Effector memory CD8-positive, alpha-beta T cell (primary cell): ENCODE measurements at places on chromosomes 5 and 9.

DNA sequence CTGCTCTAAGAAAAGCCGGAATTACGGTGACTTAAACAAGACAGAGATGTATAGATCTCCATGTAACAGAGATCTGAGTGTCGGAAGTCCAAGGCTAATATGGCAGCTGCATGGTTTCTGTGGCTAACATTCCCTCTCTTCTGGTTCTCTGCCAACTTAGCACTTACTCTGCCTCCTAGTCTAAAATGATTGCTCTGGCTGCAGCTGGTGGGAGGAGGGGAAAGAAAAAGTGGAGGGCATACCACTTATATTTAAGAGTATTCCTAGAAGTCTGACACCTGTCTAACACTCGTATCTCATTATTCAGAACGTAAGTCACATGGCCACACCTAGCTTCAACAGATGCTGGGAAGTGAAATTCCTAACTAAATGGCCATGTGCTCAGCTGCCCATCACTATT is 551.5 kb upstream of the TLE4 start:
- no peak overlapping the region for H3K27ac ChIP-seq
- H3K36me3 ChIP-seq, result no peaks in the 10 kb centered on the region
- no peaks in the 10 kb centered on the region for H3K27me3 ChIP-seq
- no peaks in the 10 kb centered on the region for H3K4me1 ChIP-seq

GRCh38 chr9:109816490-109816889 is 36.5 kb downstream of the PALM2AKAP2 start:
- H3K27me3 ChIP-seq, result no peaks in the 10 kb centered on the region
- H3K4me3 ChIP-seq, result no peak overlapping the region
- no peaks in the 10 kb centered on the region for H3K36me3 ChIP-seq
- no peak overlapping the region for H3K27ac ChIP-seq

GRCh38 chr5:111945535-111945934 is 188.5 kb upstream of the NREP start:
- no peaks in the 10 kb centered on the region for H3K27me3 ChIP-seq
- H3K36me3 ChIP-seq, result no peaks in the 10 kb centered on the region
- H3K4me1 ChIP-seq, result no peaks in the 10 kb centered on the region
- no peak for DNase-seq

DNA sequence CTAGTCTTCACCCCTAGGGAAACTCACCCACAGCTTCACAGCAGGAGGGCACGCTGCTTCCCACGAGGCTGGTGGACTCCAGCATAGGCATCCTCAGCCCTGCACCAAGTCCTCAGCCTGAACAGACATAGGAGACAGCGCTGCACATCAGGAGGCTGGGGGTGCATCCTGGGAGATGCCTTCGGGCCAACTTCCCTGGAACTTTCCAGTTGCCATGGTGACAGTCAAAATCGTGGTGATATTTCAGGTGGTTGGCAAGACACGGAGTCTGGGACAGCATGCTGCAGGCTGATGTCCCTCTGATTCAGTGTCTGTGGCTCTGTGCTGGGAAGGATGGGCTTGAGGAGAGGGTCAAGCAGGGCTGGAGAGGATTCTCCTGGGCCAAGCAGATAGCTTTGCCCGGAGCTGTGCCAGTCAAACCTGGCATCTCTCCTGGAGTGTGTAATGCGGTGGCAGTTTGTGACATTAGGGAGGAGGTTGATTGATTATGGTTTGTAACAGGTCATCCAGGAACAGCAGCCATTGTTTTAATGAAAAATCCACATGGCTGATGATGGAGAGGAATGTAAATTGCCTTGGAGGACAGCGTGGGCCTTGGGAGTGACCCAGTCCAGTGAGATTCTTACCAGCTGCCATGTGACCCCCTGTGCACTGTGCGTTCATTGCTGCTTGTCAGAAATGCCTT is 35.6 kb upstream of the SEMA4D start:
- peaks cover 88% of the 10 kb centered on the region for H3K4me1 ChIP-seq
- peak overlapping the region; percentile 15 for H3K4me3 ChIP-seq
- H3K27ac ChIP-seq, result peak overlapping the region; percentile 92
- peaks cover 6% of the 10 kb centered on the region for H3K36me3 ChIP-seq
- no peaks in the 10 kb centered on the region for H3K27me3 ChIP-seq
- no peak for DNase-seq

- H3K27me3 ChIP-seq, result no peaks in the 10 kb centered on the region
- H3K4me3 ChIP-seq, result no peak overlapping the region
- DNase-seq, result no peak
- H3K27ac ChIP-seq, result peak overlapping the region; percentile 15
- peaks cover 10% of the 10 kb centered on the region for H3K4me1 ChIP-seq
These were observed 43.7 kb upstream of the ANGPTL2 start for GRCh38 chr9:127166111-127166510.

DNA sequence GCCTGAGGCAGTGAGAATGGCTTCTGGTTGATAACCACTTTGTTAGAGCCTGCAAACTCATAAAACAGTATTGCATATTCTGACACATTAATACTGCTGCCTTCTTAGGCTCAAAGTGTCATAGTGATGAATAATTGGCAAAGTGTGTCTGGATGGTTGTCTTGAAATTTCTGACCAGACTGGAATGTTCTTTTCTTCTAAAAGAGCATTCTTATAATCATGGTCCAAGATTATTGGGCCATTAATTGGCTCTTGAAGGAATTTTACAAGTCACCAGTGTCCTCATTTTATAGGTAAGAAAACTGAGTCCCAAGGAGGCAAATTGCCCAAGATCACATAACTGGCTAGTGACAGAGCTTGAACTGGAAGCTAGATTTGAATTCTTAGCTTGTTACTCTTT is 111.7 kb downstream of the PCSK1 start:
- H3K36me3 ChIP-seq, result no peaks in the 10 kb centered on the region
- no peak overlapping the region for H3K4me3 ChIP-seq
- H3K27me3 ChIP-seq, result peaks cover 9% of the 10 kb centered on the region
- no peak for DNase-seq
- H3K27ac ChIP-seq, result no peak overlapping the region
- H3K4me1 ChIP-seq, result no peaks in the 10 kb centered on the region

- no peak overlapping the region for H3K4me3 ChIP-seq
- DNase-seq, result no peak
- no peak overlapping the region for H3K27ac ChIP-seq
- H3K36me3 ChIP-seq, result peaks cover 64% of the 10 kb centered on the region
- H3K4me1 ChIP-seq, result peaks cover 2% of the 10 kb centered on the region
These were observed 38.5 kb downstream of the TTC1 start for GRCh38 chr5:160047423-160047822.

DNA sequence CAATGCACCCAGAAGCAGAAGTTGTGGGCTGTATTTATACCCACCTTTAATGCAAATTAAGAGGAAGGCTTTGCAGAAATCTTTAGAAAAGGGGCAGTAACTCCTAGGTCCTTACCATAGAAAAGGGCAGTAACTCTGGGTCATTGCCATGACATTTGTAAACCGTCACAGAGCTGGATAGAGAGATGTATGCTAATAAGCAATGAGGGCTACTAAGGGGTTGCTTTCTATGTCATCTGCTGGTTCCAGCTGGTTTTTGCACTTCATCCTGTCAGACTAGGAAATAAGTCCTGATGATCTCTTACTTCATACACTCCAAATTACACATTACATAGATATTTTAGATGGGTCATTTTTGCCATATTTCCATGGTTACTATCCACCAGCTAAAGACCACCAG is 299.1 kb upstream of the TYRP1 start:
- no peaks in the 10 kb centered on the region for H3K36me3 ChIP-seq
- no peaks in the 10 kb centered on the region for H3K4me1 ChIP-seq
- DNase-seq, result no peak

DNA sequence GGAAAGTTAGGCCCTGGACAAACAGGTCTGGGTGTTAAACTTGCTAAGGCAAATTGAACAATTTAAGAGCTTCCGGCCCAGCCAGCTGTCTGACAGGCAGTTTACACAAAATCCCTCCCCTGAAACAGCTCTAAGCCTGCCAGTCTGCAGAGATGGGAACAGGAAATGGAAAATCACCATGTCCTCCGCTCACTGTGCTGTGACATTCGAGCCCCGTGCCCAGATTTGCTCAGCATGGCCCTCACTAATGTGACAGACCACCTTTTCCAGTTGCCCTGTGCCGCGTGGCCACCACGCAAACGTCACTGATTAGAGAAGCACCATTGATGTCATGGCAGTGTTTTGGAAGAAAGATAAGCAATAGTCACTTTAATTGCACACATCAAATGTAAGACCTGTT is 41.0 kb downstream of the CCNJL start:
- H3K36me3 ChIP-seq, result peaks cover 2% of the 10 kb centered on the region
- peaks cover 10% of the 10 kb centered on the region for H3K27me3 ChIP-seq
- H3K4me1 ChIP-seq, result peaks cover 7% of the 10 kb centered on the region
- no peak overlapping the region for H3K4me3 ChIP-seq
